ENCODE measurements at places on chromosomes 12 and 14. TPM values are rescaled to one million over a fixed set of nuclear protein-coding genes. Genes with fewer than 3 reads are reported as not detected.
A peak's percentile ranks its signal among the peaks of the same experiment; 100 is the strongest.

GRCh38 chr12:67649261-67649569 lies 670 bp downstream of the DYRK2 start:
- H3K27ac ChIP-seq = peak overlapping the region; percentile 96
- H3K4me1 ChIP-seq = peaks cover 55% of the 10 kb centered on the region
- H3K4me3 ChIP-seq = peak overlapping the region; percentile 99
- H3K36me3 ChIP-seq = no peaks in the 10 kb centered on the region

The TPPP2 gene
- total RNA-seq = not detected

- no peak overlapping the region for H3K4me3 ChIP-seq
- H3K27me3 ChIP-seq = peaks cover 4% of the 10 kb centered on the region
- H3K36me3 ChIP-seq = no peaks in the 10 kb centered on the region
- no peak overlapping the region for H3K27ac ChIP-seq
- H3K4me1 ChIP-seq = peaks cover 18% of the 10 kb centered on the region
- no peak for DNase-seq
These were observed 2.4 kb downstream of the LGR5 start for GRCh38 chr12:71441836-71442566.

The RAD9B gene
- 0.98 TPM for total RNA-seq

GRCh38 chr14:68174446-68174845 lies 354.9 kb downstream of the RAD51B start:
- peaks cover 51% of the 10 kb centered on the region for H3K4me1 ChIP-seq
- H3K27me3 ChIP-seq = no peaks in the 10 kb centered on the region
- no peak for DNase-seq
- H3K36me3 ChIP-seq = no peaks in the 10 kb centered on the region
- H3K27ac ChIP-seq = no peak overlapping the region

The A2M gene
- total RNA-seq = 557 TPM

DNA sequence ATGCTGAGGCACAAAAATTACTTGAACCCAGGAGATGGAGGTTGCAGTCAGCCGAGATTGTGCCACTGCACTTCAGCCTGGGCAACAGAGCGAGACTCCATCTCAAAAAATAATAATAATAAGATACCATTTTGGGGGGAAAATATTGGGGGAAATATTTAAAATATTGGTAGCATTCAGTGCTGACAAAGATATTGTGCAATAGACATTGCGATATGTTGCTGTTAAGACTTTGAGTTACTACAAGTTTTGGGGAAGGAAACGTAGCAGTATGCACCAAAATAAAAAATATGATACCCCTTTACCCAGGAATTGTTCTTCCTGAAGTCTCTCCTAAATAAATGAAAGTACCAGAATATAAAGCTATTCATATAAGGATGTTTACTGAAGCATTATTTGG lies 37.7 kb upstream of the MYBPC1 start:
- H3K4me1 ChIP-seq = no peaks in the 10 kb centered on the region
- no peak for DNase-seq
- no peaks in the 10 kb centered on the region for H3K36me3 ChIP-seq
- H3K27me3 ChIP-seq = no peaks in the 10 kb centered on the region

The EIF2S1 gene
- 125 TPM for total RNA-seq

DNA sequence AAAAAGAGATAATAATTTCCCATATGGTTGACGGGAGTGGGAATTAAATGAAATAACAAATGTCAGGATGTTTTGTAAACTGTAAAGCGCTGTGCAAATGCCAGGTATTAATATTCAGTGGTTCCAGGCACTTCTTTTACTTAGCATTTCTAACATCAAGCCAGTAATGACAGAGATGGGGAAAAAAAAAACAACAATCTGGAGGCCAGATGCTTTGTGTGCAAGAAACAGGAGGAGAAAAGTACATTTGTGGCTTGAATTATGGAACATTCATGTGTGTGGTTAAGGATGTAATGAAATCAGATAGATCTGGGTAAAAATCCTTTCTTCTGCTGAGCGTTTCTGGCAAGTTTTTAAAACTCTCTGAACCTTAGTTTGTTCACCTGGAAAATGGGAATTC lies 509.6 kb downstream of the FUT8 start:
- H3K27me3 ChIP-seq = no peaks in the 10 kb centered on the region
- no peaks in the 10 kb centered on the region for H3K4me1 ChIP-seq
- no peak overlapping the region for H3K27ac ChIP-seq
- H3K36me3 ChIP-seq = no peaks in the 10 kb centered on the region
- no peak overlapping the region for H3K4me3 ChIP-seq

The SIX4 gene
- total RNA-seq = 2.3 TPM

DNA sequence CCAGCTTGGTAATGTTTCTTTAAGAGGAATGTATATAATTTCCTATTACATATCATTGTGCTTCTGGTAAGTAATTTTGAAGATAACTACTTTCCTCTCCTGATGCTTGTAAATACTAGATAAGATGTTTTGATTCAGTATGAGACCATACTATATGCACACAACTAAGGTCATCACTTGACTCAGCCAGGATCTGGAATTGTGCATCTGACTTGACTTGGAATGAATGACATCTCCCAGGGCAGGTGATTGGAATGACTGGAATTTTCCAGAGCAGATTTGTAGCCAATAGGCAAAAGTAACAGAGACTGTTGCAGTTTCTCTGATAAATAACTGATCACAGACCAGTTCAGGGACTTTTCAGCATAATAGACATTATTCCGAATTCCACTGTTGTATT lies 11.1 kb downstream of the BEST3 start:
- H3K27ac ChIP-seq = no peak overlapping the region
- no peak for DNase-seq
- H3K4me1 ChIP-seq = no peaks in the 10 kb centered on the region
- no peaks in the 10 kb centered on the region for H3K27me3 ChIP-seq

- H3K27ac ChIP-seq = no peak overlapping the region
- H3K4me1 ChIP-seq = no peaks in the 10 kb centered on the region
- H3K4me3 ChIP-seq = no peak overlapping the region
These were observed 31.3 kb upstream of the BCAT1 start for GRCh38 chr12:24979976-24980730.

DNA sequence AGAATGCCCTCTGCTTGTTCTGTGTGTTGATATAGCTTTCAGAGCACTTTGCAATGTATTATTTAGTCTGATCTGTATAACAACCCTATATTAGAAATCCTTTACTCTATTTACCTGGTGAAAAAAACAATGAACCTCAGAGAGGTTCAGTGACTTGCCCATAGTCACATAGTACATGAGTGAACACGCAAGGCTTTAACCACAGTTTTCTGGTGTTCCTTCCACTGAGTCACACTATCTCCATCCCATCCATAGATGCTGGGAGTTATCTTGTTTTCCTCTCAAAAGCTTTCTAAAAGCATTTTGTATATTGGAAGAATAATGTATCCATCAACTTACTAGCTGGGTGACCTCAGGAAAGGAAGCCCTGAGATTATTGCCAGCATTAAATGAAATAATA lies 104.5 kb downstream of the NT5DC3 start:
- no peak overlapping the region for H3K27ac ChIP-seq
- H3K27me3 ChIP-seq = no peaks in the 10 kb centered on the region
- DNase-seq = no peak

The ADGRD1 gene
- 43.0 TPM for total RNA-seq

DNA sequence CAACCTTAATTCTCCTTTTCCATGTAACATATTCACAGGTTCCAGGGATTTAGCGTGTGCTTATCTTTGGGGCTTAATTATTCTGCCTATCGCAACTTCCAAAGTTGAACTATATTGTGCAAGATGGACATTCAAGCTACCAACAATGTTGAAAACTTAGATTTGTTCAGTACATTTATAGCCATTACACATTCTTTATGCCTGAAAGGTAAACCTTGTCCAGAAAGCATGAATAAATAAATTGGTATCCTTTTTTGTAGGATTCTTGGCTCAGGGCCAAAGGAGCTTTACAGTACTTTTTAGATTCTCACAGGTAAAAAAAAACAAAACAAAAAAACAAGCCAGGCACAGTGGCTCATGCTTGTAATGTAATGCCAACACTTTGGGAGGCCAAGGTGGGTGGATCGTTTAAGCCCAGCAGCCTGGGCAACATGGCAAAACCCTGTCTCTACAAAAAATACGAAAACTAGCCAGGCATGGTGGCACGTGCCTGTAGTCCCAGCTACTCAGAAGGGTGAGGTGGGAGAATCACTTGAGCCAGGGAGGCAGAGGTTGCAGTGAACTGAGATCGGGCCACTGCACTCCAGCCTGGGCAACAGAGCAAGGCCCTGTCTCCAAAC lies 3.3 kb downstream of the C12orf56 start:
- DNase-seq = no peak
- no peaks in the 10 kb centered on the region for H3K36me3 ChIP-seq
- H3K4me1 ChIP-seq = peaks cover 10% of the 10 kb centered on the region
- no peak overlapping the region for H3K4me3 ChIP-seq
- peaks cover 31% of the 10 kb centered on the region for H3K27me3 ChIP-seq

DNA sequence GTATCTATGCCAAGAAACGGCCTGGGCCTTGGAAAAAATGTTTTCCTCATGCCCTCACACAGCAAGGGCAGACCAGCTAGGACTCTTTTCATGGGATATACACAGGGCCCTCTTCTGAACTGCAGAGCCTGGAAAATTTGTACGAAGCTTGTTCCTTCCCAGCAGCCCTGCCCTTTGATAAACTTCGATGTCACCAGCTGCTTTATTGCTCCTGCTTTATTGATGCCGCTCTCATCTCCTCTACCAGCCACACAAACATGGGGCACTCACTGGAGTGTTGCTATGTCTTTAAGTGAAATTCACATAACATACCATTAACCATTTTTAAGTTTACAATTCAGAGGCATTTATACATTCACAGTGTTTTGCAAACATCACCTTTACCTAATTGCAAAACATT lies 197.9 kb downstream of the KTN1 start:
- peaks cover 20% of the 10 kb centered on the region for H3K4me1 ChIP-seq
- no peak for DNase-seq
- no peak overlapping the region for H3K27ac ChIP-seq
- H3K4me3 ChIP-seq = no peak overlapping the region

DNA sequence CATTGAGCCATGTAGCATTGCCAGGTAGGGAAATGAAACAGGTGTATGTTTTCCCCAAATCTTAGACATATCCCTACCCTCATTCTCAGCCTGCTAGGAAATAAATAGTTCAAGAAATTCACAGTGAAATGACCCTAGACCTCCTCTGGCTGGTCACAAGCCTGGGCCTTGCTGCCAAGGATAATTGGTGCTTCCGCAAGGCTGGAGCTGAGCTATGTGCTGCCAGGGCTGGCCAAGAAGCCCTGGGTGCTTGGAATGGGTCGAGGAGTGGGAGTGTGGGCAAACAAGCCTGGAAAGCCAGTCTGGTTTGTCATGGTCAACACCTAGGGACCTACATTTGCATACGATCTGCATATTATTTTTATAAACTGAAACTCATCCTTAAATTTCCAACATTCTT lies 31.3 kb upstream of the SLC10A1 start:
- DNase-seq = no peak
- no peak overlapping the region for H3K4me3 ChIP-seq
- H3K27me3 ChIP-seq = no peaks in the 10 kb centered on the region
- H3K27ac ChIP-seq = no peak overlapping the region
- no peaks in the 10 kb centered on the region for H3K36me3 ChIP-seq

- H3K27me3 ChIP-seq = peaks cover 87% of the 10 kb centered on the region
- peaks cover 8% of the 10 kb centered on the region for H3K4me1 ChIP-seq
- H3K4me3 ChIP-seq = no peak overlapping the region
- peaks cover 26% of the 10 kb centered on the region for H3K36me3 ChIP-seq
- DNase-seq = no peak
These were observed 12.3 kb downstream of the TMEM179 start for GRCh38 chr14:104592292-104592672.

DNA sequence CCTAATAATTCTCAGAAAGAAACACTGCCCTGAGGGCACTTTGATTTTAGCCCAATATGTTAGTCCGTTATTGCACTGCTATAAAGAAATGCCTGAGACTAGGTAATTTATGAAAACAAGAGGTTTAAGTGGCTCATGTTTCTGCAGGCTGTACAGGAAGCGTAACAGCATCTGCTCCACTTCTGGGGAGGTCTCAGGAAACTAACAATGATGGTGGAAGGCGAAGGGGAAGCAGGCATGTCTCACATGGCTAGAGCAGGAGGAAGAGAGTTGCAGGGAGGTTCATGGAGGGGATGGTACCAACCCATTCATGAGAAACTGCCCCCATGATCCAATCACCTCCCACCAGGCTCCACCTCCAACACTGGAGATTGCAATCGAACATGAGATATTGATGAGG lies 49.4 kb upstream of the RERG start:
- no peaks in the 10 kb centered on the region for H3K27me3 ChIP-seq
- no peak overlapping the region for H3K27ac ChIP-seq
- H3K4me3 ChIP-seq = no peak overlapping the region
- no peak for DNase-seq

The NOXRED1 gene
- 0.17 TPM for total RNA-seq

- H3K27ac ChIP-seq = no peak overlapping the region
- peaks cover 11% of the 10 kb centered on the region for H3K4me1 ChIP-seq
- no peaks in the 10 kb centered on the region for H3K36me3 ChIP-seq
- no peaks in the 10 kb centered on the region for H3K27me3 ChIP-seq
- H3K4me3 ChIP-seq = no peak overlapping the region
- DNase-seq = no peak
These were observed 311.8 kb upstream of the AMIGO2 start for GRCh38 chr12:47391566-47391965.

DNA sequence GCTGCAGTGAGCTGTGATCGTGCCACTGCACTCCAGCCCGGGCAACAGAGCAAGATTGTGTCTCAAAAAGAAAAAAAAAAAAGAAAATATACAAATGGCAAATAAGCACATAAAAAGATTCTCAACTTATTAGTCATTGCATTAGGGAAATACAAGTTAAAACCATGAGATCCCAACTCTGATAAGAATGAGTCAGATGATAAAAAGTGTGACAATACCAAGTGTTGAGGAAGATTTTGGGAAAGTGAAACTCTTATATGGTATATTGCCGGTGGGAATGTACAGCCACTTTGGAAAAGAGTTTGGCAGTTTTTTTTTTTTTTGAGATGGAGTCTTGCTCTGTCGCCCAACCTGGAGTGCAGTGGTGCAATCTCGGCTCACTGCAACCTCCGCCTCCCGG lies 7.6 kb upstream of the PRPF40B start:
- H3K27ac ChIP-seq = no peak overlapping the region
- H3K36me3 ChIP-seq = no peaks in the 10 kb centered on the region
- no peak overlapping the region for H3K4me3 ChIP-seq
- H3K27me3 ChIP-seq = no peaks in the 10 kb centered on the region
- no peaks in the 10 kb centered on the region for H3K4me1 ChIP-seq

GRCh38 chr14:74578479-74578878 lies 33.6 kb downstream of the LTBP2 start:
- DNase-seq = no peak
- H3K27ac ChIP-seq = no peak overlapping the region
- H3K4me1 ChIP-seq = peaks cover 74% of the 10 kb centered on the region
- H3K4me3 ChIP-seq = no peak overlapping the region
- no peaks in the 10 kb centered on the region for H3K27me3 ChIP-seq
- no peaks in the 10 kb centered on the region for H3K36me3 ChIP-seq

Measured in esophagus muscularis mucosa (tissue), 4 donors.